Keratinocyte (primary cell): ENCODE measurements at places on chromosomes 16 and 17.

DNA sequence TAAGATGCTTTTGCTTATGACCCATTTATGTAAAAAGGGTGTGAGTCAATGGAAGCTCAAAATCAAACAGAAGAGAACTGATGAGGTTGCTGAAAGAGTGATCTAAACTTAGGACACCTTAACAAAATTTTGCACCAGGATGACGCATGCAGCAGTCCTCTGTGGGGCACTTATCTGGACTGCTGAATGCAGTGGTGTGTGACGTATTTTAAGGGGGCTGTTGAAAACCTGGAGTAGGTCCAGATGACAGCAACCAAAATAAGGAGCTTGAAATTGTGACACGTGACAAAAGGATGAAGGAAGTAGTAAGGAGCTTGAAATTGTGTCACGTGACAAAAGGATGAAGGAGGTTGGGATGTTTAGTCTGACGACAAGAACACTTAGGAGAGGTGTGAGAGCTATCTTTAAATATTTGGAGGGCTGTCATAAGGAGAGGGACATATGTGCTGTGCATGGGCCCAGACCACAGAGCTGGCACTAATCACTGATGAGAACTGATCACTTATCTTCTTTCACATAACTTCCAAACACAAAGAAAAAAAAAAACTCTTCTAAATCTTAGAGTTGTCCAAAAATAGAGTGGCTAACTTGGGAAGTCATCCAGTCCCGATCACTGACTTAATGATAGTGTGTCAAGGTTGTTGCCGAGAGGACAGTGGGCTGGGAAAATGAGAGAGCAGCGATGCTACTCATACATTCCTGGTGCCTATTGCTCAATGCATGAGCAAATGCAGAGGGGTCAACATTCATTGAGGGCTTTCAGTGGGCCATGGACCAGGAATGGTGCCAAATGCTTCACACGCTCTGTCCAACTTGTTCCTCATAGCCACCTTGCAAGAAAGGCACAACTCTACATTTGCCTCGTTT lies 264.2 kb upstream of the ZFHX3 start:
- DNase-seq: no peak

- DNase-seq: no peak
Measured at GRCh38 chr17:69588827-69589239, 174.3 kb downstream of the MAP2K6 start.

- no peak for DNase-seq
Measured at GRCh38 chr17:65762973-65763372, 201.5 kb upstream of the AXIN2 start.

GRCh38 chr17:66560691-66561090 lies 258.3 kb downstream of the PRKCA start:
- DNase-seq: no peak

GRCh38 chr16:79213214-79213613 lies 387.3 kb downstream of the MAF start:
- DNase-seq: no peak

GRCh38 chr16:49675413-49675812 lies 180.5 kb downstream of the ZNF423 start:
- DNase-seq: no peak

DNA sequence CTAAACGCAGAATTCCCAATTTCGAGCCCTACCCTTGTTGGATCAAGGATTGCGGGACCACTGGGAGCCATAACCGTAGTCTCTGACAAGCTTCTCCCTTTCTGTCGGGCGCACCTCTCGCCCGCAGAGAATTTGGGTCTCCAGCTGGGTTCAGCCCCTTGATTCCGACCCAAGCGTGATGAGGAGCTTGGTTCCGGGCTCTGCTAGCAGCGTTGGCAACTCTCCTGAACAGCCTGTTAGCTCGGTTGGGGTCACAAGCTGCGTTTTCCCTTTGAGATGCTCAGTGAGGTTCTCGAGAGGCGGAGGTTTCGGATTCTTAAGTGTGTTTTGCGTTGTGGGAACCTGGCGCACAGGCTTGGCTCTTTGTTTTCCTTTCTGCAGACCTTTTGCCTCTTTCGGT lies 655 bp downstream of the ATXN1L start:
- DNase-seq: no peak

- DNase-seq: no peak
Measured at GRCh38 chr16:78133919-78134318, 34.5 kb downstream of the WWOX start.

DNA sequence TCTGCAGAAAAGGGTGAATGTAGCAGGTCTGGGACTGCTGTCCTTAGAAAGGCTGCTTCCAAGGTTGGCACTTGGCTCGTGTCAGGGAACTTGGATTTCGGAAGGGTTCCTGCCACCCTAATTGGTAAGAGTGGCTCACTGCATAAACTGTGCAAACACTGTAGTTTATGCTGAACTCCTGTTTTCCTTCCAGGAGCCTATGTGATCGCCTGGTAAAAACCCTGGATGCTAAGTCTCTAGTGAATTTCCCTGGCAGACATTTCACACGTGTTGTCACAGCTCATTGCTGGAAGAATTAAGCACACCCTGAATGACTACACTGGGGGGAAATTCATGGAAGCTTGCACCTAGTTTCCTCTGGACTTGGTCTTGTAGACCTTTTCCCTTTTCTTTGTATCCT lies 140.1 kb downstream of the SPECC1 start:
- DNase-seq: no peak

- DNase-seq: no peak
Measured at GRCh38 chr17:55748841-55749240, 2.0 kb upstream of the PCTP start.

DNA sequence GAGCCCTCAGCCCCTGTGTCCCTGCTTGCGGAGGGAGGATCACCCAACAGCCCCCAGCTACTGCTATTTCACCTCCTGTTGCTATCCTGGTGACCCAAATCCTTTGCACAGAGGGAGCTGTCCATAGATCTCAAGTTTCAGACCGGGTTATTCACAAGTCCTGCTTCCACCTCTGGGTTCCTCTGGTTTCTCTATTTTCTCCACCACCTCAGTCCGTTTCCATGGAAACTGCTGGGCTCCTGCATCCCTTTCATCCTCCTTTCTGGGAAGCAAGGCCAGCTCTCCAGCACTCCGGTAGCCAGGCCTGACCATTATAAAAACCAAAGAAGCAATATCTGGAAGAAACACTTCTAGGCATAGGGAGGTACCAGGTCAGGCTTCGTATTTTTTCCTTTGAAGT lies 4.8 kb upstream of the CALB2 start:
- DNase-seq: no peak

DNA sequence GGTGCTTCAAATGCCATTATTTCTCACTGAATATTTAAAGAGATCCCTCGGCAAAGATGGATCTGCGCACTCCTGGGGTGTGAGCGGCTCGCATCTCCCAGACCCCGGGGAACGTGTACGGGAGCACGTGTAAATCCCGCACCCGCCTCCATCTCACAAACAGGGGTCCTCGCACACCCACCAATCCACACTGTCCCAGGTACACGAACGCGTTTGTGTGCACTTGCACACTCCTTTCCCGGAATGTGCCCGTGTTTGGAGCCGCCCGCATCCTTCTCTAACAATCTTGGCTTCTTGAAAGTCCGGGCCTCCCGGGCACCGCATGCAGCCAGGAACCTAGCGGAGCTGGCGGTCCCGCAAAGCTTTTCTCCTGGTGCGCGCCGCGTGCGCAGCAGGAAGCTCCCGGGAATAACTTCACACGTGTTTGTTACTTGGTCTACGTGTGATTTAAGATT lies 2.5 kb upstream of the SALL1 start:
- no peak for DNase-seq

DNA sequence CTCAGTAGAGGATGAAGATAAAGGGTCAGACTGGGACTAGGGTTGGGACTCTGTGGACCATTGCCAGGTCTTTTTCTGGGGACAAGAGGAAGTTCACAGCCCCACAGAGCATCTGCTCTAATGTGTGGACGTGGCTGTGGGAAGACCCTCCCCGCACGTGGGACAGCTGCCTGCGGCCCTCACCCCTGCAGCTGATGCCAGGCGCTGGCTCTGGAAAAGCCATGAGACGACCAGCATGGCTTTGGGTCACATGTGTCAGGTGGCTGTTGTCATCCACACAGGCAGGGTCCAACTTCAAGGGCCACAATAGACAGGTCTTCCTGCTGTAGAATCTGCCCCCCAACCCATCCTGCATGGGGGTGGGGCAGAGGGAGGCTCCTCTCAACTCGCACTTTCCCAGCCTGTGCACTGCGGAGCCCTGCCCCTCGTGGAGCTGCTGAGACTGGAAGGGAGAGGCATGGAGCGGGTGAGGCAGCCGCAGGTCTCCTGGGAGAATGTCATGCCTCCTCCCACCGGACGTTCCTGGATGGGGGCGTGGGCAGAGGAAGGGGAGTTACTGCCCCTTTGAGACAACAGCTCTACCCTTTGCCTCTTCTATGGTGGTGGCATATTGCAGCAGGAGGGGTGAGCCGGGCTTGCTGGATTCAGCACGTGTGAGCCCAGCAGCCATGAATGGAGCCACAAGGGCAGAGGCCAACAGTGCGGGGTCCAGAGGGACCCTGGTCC lies 53.4 kb downstream of the PIMREG start:
- DNase-seq: no peak

DNA sequence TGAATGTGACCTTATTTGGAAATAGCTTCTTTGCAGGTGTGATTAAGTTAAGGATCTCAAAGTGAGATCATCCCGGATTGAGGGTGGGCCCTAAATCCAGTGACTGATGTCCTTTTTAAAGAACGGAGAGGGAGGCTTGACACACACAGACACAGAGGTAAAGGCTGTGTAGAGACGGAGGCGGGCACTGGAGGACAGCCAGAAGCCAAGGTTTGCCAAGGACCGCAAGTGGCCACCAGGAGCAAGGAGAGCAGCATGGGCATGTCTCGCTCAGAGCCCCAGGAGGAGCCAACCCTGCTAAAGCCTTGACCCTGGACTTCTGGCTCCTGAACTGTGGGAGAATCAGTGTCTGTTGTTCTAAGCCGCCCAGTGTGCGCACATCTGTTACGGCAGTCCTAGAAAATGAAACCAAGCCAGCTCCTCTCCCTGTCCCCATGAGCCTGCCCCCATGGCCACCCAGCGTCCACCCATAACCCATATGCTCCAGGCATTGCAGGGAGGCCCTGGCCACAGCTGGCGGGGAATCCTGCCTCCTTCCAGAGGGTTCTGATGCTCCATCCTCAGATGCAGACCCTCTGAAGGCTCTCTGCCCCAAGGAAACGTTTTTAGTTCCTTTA lies 15.2 kb downstream of the CNGB1 start:
- DNase-seq: no peak

- no peak for DNase-seq
Measured at GRCh38 chr16:27239906-27240655, 28.5 kb downstream of the NSMCE1 start.

DNA sequence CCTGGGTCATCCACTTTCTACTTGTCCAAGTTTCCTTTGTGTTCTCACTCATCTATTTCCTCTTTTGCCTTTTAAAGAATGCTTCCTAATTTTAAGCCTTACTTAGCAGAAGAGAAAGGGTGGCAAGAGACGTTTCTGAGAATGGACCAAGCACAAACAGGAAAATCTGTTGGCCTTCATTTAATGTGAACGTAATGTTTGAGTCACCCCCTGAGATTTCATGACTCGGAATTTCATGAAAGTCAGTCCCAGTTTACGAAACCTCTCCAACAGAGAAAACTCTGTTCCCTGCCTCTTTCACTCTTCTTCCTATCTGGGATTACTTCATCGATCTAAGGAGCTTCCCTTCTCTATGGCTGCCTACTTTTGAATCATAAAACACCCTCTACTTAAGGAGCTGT lies at the start of gene CD300E:
Gene CD300E, minus strand, starts transcription at position 46 of the 401 bp plus-strand sequence. CDS start 117 bp downstream, outside the sequence.
- DNase-seq: no peak

- DNase-seq: no peak
Measured at GRCh38 chr17:63840591-63841349, 1.7 kb downstream of the SMARCD2 start.

DNA sequence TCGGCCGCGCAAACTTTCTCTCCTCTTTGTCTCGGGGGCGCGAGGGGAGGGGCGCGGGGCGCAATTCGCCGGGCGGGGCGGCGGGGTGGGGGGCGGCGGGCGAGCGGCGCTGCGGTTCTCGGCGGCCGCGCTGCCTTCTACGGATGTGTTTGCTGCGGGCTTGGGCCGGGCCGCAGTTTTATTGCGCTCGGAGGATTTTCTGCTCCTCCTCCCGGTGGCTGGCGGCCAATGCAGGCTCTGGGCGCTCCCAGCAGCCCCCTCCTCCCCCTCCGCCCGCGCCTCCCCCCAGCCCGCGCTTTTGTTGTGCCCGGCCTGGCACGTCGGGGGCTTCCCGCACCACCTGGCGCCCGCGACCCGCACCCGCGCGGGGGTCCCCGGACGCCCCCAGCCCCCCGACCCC lies at the start of gene TIMP2:
Gene TIMP2, minus strand, starts transcription at position 154 of the 400 bp plus-strand sequence. CDS start 299 bp downstream, outside the sequence.
- DNase-seq: no peak

- DNase-seq: no peak
Measured at GRCh38 chr17:78677303-78678221, 100.4 kb upstream of the DNAH17 start.

DNA sequence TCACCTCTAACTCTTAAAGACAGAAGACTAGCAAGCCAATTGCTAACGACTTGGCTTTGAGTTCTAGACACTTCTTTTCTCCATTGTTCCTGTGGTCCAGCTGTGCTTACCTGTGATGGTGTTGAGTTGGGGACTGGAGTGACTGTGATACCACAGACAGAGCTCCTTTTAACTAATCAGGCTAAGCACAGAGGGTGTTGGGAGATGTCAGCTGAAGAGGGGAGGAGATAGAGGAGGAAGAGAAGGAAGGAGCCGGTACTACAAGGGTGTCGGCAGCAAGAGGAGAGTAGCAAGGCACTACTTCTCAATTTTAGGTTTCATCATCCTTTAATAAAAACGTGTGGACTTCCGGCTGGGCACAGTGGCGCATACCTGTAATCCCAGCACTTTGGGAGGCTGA lies 5.1 kb upstream of the MYO1D start:
- DNase-seq: no peak

- DNase-seq: no peak
Measured at GRCh38 chr16:57159447-57159846, 26.4 kb downstream of the PSME3IP1 start.

GRCh38 chr16:14017886-14018285 lies 53.2 kb upstream of the MRTFB start:
- no peak for DNase-seq

DNA sequence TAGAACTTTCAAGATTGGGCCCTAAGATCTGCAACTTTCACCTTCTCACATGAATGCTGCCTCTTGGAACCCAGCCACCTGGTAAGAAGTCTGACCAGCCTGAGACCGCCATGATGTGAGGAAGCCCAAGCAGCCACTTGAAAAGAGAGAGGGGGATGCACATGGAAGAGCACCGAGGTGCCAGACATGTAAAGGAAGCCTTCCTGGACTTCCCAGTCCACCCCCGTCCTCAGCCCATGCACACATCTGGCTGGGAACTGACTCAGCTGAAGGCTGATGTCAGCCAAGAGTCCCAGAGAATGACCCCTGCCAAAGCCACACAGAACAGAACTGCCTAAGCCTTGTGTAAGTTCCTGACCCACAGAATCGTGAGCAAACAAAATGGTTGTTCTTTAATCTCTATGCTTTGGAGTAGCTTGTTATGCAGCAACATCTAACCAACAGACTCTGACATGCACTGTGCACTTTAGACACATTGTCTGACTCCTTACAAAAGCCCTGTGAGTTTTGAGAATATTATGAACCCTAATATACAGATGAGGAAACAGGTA lies 86.7 kb downstream of the RMI2 start:
- no peak for DNase-seq

DNA sequence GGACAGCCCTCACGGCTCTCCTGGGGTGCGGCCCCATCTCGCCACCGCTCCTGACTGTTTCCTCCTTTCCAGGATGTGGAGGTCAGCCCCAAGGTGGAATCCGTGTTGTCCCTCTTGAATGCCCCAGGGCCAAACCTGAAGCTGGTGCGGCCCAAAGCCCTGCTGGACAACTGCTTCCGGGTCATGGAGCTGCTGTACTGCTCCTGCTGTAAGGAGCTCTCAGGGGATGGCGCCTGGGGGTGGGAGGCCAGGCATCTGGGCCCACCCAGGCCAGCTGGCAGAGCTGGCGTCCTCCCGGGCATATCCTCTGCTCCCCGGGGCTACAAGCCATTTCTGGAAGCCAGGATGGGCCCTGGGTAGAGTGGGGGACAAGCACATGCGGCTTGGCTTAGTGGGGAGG lies 13.2 kb downstream of the IL34 start:
- no peak for DNase-seq
